ENCODE measurements at places on chromosomes 2 and 18.

GRCh38 chr2:40041422-40042382 is 262.6 kb upstream of the THUMPD2 start:
- no peak for DNase-seq

- no peak for DNase-seq
Measured at GRCh38 chr2:74566754-74567085, 12.2 kb downstream of the DOK1 start.

DNA sequence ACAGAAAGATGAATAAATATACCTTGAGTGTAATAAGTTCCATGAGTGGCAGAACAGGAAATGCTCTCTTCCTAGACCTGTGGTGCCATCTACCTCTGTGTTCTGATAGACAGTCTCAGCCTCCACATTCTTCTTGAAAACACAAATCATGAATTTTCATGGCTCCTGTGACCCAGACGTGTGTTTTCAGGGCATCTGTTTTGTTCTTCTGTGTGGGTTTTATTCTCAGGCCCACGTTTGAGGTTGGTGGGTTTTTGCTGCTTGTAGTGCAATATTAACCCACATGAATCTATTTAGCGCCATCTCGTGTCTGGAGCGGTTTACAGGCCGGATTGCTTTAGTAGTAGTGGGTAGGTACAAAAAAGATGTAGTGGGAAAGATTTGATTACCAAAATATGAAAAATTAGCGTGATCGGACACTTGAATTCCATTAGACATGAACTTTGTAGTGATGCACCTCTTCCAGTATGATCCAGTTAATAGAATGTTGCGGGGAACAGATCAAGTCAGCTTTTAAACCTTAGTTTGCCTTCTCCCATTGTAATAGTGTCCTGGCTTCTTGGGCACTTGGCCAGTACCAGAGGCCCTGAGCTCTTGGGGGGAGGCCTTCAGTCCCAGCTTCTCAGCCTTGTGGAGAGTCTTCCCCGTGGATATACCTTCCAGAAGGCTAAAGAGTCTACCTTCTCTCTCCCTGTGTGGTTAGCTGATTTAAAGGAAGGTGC is 256.5 kb downstream of the TPGS2 start:
- no peak for DNase-seq

DNA sequence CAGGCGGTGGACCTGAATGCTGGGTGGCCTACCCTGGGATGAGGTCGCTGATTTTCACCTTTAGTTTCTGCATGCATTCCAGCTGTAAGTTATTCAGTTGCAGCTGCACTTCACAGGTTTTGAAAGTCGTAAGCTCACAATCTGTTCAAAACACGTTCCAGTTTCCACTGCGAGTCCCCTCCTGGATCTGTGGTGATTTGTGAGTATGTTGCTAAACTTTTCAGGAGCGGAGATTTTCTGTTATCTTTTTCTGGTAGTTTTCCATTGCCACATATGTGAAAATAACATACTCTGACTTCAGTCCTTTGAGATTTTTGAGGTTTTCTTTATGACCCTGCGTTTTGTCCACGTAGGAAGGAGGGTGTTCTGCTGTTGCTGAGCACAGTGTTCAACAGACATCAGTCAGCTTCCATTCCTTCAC is 102.1 kb downstream of the SNTG2 start:
- no peak for DNase-seq

DNA sequence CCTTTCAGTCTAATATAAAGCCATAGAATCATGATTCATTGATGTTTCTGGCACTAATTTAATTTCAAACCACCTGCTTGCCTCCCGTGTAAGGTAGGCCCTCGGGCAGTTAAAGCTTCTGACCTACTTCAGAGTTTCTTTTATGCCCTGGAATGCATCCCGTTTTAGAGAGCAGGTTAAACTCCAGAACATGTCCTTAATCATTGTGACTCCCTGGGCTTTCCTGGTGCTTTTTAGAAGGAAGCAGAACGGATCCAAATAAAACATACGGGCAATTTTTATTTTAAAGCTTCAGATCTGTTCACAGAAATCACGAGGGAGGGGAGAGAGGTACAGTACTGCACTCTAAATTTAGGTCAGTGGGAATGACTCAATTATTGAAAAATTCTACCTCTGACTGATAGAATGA is 134.8 kb downstream of the GCA start:
- no peak for DNase-seq

- DNase-seq: no peak
Measured at GRCh38 chr2:69848186-69848790, 18.8 kb downstream of the GMCL1 start.

All from stimulated activated CD4-positive, alpha-beta T cell treated with anti-CD3 and anti-CD28 coated beads, Interleukin-1b, Interleukin-23, amount 100 ng/mL, for 48 hours (primary cell).